ENCODE measurements at places on chromosomes 6 and 20.

DNA sequence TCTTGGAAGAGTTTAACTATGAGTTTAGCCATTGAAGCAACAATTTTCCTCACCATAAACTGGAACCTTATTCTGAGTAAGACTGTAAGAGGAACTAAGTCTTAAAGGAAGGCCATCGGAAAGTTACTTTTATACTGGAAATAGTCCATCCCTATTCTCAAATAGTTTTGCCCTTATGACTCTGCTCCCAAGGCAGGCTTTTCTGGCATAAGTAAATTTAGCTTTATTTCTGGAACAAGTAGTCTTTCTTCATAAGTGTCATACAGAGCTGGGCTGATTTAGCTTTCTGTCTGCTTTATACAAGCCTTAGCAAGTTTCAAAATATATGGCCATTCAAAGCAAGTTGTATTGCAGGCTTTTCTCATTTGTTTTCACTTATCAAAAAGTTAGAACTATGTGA, 328.1 kb downstream of the HACE1 start:
- no peak for DNase-seq

DNA sequence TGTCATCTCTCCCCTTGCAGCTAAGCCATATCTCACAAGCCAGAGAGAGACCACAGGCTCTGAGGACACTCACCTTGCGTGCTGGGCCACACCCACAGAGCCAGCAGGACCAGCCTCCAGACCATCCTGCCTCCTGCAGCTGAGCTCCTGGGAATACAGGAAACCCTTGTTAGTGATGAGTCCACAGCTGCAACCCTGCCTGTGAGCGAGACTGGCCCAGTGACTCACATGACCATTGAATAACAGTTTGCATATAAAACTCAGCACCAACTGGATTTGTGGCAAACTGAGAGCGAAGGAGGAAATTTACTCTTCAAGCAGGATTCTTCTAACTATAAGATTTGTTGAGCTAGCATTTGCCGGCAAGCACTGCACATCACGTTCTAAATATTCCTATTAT, 3.0 kb downstream of the THBS2 start:
- no peak for DNase-seq

GRCh38 chr20:42493001-42493400, 696.7 kb downstream of the PTPRT start:
- no peak for DNase-seq

DNA sequence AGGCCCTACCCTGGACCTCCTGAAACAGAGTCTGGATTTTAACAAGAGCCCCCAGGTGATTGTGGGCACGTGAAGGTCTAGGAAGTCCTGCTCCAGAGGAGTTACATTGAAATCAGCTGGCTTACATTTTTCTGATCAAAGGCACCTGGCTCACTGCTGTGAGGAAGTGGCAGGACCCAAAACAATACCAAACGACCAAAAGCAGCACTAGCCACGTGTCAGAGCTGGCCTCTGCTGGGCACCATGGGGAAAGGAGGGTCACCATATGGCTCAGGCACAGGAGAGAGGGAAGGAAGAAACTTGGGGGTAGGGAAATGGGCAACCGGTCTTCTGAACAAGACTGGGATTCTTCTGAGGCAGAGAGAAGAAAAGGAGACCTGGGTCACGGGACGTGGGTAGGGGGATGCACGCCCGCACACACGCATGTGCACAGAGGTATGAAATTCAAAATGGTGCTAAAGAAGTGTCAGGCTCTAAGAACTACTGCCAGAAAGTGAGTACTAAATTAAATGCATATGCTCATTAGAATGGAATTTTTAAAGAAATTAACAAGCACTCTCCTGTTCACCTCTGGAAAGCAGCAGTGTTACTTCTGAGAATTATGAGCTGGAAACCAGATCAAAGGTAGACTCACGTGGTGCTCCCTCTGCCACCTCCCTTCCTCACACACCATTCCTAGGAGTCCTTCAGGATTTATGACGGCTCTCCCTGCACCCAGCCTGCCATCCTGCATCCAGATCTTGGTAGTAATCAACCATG, 113.6 kb downstream of the TRERF1 start:
- DNase-seq: no peak

DNA sequence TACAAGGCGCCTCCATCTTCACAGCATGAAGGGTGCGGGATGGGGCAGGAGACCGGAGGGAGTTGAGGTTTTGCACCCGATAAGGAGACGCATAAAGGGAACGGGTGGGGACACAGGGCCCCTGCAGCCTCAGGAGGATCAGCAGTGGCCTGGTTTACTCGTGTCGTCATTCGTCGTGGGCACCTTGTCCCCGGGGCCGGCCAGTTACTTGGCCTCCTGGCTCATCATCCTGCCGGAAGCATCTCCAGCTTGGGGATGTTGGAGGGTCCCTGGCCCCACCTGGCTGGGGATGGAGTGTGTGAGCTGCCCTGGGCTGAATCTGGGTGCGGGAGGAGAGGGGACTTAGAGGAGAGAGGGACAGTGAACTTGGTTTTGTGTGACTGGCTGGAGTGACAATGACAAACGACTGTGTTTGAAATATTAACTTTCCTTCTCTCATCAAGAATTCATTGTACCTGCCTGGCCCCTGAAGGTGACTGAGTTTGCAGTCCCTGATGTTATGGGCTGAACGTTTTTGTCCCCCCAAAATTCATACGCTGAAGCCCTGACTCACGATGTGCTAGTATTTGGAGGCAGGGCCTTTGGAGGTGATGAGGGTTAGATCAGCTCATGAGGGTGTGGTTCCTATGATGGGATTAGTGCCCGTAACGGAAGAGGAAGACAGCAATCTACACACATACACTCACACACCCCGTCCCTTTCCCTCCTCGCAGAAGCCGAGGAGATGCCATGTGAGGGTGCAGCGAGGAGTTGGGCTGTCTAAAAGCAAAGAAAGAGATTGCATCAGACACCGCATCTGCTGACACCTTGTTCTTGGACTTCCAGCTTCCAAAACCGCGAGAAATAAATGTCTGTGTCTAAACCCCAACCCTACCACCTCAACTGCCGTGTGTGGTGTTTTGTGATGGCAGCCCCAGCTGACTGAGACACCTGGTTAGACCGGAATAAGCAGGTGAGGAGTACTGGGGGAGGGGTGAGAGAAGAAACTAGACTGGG, 65.0 kb upstream of the MAP3K4 start:
- DNase-seq: no peak
